ENCODE measurements at places on chromosomes 5 and 9.

DNA sequence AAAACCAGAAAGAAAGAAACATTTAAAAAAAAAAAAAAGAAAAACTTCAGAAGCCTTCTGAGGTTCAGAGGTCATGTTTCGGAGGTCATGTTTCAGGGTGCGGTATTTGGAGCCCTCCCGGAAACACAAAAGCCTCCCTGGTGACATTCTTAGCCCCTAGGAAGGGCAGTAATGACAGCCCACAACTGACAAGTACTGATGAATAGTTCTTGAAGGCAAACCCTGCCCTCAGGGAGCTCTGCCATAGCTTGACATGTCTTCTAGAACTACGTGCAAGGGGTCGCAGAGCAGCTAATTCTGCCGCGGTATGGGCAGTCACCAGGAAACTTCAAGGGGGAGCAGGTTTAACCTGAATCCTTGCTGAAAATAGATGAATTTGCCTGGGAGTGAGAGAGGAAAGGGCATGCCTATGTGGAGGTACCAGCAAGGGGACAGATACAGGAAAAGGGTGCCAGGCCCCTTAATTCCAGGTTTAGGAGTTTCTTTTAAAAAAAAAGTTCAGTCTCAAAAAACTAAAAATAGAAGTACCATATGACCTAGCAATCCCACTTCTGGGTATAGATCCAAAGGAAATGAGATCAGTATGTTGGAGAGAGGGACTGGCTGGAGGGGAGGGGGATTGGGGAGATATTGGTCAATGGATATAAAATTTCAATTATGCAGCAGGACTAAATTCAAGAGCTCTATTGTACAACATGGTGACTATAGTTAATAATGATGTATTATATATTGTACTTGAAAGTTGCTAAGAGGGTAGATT is 98.4 kb downstream of the C9orf152 start:
- no peak for DNase-seq

GRCh38 chr5:151569132-151570046 is 21.7 kb downstream of the FAT2 start:
- DNase-seq = peak; percentile 20

DNA sequence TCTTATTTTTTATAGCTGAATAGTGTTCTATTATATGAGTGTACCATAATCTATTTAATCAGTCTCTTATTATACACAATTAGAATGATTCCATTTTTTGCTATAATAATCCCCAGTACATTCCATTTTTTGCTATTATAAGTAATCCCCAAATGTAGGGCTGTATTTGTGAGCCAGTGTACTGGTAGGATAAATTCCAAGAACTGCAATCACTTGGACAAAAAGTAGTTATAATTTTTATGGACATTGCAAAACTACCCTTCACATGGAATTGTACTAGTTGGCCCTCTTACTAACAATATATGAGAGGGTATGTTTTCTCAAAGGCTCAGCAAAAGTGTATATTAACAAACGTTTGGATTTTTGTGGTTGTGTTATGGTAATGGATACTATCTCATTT is 481.7 kb upstream of the CLINT1 start:
- DNase-seq = no peak

DNA sequence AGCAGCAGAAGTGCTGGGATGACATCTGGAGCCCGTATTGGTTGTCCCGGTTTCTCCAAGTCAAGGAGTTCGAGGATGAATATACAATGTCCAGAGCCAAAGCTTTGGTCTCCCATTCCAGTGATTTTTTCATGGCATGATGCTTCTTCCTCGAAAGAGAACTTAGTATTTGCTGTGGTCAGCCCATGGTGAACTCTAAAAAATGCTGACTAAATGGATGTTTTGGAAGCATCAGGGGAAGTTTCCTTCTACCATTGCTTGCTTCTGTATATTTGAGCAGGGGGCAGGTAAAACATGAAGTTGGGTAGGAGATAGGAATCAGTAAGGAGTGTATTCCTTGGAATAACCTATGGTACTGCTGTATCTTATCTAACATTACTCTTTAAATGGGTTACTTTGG is 8.6 kb downstream of the TTC23L start:
- DNase-seq = no peak

DNA sequence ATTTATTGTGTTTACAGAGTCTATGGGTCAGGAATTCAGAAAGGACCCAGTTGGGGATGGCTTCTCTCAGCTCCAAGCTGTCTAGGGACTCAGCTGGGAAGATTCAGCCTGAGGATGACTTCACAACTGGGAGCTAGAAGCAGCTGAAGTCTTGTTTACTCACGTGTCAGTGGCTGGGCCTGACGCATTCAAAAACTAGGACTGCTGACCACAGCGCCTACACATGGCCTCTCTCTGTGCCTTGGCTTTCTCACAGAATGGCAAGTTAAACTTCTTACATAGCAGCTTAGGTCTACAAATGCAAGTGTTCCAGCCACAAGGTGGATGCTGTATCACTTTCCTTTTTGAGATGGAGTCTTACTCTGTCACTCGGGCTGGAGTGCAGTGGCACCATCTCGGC is 16.3 kb upstream of the PPP2CA start:
- DNase-seq = no peak

GRCh38 chr5:152689250-152689711 is 284.2 kb upstream of the NMUR2 start:
- DNase-seq = no peak

- DNase-seq = no peak
Measured at GRCh38 chr5:95424526-95424925, 33.4 kb downstream of the FAM81B start.

- no peak for DNase-seq
Measured at GRCh38 chr9:94199776-94200175, 59.3 kb upstream of the ZNF169 start.

GRCh38 chr9:124342776-124343485 is 72.3 kb downstream of the PSMB7 start:
- DNase-seq = no peak

DNA sequence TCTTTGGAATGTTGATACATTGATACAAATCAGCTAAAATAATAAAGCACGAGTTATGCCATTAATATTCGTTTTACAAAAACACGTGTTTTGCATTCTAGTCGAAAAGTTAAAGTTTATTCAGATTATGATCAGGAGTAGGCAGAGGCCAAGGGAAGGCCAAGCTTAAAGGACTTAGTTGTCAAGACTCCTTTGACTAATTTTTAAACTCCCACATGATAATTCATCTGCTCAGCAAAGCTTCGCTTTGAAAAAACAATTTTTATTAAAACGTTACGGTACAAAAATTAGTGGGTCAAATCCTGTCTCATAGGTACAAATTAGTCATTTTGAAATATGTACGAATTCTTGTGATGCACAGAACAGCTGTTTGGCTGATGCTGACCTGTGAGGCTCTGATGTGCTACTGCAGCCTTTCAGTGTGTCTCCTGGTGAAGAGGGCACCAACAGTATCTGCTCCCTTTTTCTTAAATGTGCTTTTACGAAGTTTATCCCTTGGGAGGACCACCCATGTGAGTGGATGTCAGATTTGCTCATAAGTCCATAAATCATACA is 23.0 kb upstream of the NR3C1 start:
- DNase-seq = no peak

- DNase-seq = no peak
Measured at GRCh38 chr5:59371525-59372127, 521.9 kb downstream of the PDE4D start.

DNA sequence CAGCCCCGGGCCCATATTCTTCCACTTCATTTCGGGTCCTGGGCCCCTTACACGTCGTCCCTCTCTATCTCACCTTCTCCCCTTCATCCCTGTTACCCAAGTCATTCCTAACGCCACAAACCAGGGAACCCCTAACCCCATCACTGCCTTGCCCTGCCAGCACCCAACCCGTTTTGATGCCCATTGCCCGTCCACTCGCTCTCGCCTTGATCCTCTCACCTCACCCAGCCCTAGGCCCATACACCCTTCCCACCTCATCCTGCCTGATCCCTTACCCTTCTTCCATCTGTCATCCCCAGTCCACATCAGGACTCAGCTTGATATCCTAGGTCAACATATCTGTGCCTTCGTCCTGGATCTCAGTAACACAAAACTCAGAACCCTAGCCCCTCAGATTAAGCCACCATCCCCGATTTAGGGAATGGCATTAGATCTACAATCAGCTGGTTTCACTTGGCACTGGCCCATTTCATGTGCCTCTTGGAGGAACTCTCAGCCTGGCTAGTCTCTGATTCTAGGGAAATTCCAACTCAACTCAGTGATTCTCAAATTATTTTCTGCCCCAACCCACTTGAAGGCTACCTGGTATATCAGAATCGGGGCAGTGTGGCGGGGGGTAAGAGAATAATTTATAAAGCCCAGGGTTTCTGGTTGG is 489 bp downstream of the CHMP5 start:
- no peak for DNase-seq

GRCh38 chr9:83208065-83208850 is 145.3 kb upstream of the RASEF start:
- no peak for DNase-seq

- no peak for DNase-seq
Measured at GRCh38 chr5:186091-187041, 4.9 kb upstream of the LRRC14B start.

DNA sequence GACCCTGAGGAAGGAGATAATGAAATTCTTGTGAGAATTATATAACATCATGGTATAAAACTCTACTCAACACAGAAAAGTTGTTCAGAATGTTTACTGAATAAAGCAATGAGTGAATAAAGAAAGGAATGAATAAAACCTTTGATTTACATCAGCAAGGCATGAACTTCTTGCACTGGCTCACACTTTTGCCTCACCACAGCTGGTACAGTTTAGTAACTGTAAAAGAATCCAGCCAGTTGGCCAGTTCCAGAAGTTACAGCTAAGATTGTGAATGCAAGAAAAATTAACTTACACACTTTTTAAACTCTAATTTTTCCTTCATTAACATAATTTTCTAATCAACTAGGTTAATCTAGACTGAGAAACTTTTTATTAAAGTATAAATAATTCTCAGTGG is 490.9 kb downstream of the NFIB start:
- DNase-seq = no peak

DNA sequence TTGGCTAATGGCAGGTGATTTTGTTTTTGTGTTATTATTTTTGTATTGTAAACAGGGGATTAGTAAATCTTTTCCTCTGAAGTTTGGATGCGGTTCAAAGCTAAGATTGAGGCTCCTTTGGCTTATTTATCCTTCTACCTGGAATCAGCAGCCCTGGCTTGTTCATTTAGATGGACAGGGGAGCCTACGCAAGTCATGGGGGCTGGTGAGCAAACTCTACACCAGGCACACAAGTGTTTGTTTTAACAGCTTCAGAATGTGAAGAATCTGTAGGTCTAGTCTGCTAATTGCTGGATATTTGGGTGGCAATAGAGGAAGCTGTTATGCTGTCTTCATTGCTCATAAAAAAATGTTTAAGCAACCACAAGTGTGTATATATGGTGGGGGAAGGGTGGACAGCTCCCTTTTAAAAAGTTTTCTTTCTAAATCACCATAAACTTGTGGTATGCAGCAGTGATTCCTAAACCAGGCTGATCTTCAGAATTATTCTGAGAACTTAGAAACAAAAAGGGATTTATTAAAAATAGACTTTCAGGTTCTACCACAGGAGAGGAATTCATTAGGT is 20.7 kb downstream of the ZNF462 start:
- no peak for DNase-seq

- no peak for DNase-seq
Measured at GRCh38 chr5:74212336-74212735, 428.2 kb downstream of the ENC1 start.

DNA sequence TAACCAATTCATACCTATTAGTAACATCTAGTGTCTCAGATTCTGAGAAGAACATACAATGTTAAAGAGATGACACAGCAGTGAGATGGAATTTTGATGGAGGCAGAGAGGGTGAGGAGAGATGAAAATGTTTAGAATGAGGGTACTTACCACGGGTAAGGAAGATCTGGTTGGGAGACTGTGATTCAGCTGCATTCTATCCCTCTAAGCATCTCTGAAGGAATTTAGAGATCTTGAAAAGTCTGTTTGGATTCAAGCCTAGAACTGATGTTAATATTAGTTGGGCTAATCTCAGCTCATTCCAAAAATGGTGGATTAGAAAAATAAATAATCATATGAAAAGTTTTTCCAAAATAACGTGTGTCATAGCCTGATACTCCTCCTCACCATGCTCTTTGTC is 191.5 kb upstream of the CLINT1 start:
- DNase-seq = no peak

GRCh38 chr9:133976191-133976861 is 15.8 kb downstream of the VAV2 start:
- DNase-seq = no peak

DNA sequence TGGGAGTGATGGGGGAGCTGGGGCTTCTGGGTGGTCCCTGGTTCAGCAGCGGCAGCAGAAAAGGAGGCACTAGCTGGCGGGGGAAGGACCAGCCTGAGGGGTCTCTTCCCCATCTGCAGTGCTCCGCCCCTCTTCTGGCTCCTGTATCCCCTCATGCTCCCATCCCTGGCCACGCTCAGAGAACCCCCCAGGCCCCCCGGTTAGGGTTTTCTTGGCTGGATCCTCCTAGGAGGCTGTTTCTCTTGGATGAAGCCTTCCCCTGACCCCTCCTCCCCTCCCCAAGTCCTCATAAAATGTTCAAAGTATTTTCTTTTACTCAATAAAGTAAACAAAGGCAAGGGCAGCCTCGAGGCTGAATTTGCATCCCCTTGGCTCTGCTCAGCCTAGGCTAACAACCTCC is 60.8 kb downstream of the FGF18 start:
- no peak for DNase-seq

- no peak for DNase-seq
Measured at GRCh38 chr5:10192309-10192708, 57.4 kb downstream of the ATPSCKMT start.

DNA sequence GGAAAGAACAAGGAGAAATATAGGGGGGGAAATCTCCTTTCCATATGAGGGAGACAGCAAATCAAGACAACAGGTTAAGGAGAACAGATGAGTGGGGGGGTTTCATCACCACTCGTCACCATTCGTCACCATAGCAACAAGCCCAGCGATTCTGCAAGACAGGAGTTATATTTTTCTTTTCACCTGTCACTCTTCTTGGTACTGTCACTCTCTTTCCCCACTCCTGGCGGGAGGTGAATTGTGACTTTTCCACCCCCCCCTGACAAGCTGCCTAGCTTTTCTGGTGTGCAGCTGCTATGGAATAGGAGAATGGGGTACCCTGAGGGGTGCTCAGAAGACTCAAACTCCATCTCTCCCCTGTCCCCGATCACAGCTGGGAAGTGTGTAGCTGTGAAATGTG is 239.9 kb downstream of the FAM114A2 start:
- no peak for DNase-seq

- no peak for DNase-seq
Measured at GRCh38 chr5:146873186-146873917, 5.2 kb downstream of the PPP2R2B start.

DNA sequence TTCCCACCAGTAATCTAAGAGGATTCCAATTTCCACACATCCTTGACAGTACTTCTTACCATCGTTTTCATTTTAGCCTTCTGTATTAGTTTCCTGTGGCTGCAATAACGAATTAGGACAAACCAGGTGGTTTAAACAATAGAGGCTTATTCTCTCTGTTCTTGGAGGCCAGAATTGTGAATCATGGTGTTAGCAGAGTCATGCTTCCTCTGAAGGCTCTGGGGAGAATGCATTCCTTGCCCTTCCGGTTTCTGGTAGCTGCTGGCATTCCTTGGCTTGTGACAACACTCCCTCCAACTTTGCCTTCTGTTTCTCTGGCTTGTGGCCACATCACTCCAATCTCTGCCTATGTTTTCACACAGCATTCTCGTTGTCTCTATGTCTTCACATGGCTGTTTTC is 23.5 kb downstream of the RIGI start:
- DNase-seq = no peak
